ENCODE measurements at places on chromosomes 4 and X.

GRCh38 chrX:11462136-11462535 lies 168.9 kb downstream of the AMELX start:
- no peak for DNase-seq

DNA sequence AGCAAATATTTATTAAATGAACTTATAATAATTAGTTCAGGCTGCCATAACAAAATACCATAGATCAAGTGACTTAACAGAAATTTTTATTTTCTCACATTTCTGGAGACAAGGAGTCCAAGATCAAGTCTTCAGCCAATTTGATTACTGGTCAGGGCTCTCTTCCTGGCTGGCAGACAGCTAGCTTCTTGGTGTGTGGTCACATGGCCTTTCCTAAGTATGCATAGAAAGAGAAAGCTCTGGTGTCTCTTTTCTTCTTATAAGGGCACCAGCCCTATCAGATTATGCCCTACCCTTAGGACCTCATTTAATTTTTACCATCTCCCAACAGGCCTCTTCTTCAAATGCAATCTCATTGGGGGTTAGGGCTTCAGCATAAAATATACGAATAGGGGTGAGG lies 438.5 kb upstream of the INTU start:
- DNase-seq = no peak

DNA sequence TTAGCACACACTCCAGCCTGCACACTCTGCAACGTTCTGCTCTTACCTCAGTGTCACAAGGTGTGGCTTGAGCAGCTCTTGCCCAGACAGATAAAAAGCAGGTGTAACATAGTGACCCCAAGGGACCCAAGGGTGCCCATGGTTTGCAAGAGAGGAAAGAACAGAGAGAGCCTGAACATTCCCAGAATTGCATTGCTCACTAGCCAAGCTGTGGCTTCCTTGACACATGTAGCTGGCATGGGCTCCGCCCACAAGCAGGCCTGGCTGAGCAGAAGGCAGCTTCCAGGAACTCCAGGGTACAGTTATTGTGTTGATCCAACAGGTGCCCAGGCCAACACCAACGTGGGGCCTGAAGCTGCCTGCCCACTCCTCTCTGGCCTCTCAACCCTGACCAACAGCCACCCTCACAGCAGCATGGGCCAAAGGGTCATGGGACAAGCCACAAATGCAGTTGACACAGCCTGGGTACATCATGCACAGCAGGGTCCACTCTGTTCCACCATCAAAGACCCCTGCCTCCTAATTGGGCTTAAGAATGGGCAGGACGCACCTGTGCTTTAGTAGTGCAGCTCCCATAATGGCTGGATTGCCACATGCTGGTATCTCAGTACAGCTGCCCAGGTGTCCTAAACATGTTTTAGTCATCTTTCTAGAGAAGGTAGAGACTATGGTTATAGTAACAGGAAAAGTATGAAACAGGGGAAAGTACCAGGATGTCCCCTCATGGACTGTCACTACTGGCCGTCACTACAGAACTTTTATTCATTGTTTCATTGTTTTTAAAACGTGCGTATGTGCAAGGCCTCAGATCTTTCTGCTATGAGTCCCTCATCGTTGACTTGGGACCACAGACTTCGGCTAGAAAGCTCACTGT lies 73.7 kb upstream of the ACSL1 start:
- no peak for DNase-seq

DNA sequence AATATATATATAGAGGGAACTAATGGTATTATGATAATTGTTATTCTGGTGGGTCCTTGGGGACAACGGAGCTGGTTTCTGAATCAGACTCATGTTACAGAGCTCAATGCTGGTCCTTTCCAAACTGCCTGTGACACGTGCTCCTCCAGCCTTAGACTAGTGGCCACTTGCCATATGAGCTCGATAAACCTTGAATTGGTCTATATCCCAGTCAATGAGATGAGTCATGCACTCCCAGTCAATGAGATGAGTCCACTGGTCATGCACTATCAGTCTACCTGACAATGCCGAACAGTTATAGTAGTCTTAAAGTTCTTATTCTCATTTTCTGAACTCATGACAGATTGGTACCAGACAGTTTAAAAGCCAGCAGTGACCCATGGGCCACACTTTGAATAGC lies 325.2 kb downstream of the LDB2 start:
- DNase-seq = no peak

- no peak for DNase-seq
These were observed 215.5 kb upstream of the VEGFC start for GRCh38 chr4:177008071-177008835.

DNA sequence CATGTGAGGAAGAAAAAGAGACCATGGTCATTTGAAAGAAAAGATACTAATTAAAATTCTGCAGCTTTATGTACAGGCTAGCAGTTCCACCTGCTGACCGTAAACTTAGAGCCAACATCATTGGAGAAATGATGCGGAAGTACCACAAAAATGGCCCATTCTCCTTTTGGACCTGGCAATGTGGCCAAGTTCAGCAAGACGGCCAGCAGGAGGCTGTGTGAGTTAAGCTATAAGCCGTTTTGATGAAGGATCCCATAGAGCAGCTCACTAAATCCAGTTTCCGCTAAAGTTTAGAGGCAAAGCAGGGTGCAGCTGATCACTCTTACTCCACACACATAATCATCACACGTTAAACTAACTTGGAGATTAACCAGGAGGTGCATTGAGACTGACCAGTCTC lies 133.8 kb downstream of the LDB2 start:
- no peak for DNase-seq

DNA sequence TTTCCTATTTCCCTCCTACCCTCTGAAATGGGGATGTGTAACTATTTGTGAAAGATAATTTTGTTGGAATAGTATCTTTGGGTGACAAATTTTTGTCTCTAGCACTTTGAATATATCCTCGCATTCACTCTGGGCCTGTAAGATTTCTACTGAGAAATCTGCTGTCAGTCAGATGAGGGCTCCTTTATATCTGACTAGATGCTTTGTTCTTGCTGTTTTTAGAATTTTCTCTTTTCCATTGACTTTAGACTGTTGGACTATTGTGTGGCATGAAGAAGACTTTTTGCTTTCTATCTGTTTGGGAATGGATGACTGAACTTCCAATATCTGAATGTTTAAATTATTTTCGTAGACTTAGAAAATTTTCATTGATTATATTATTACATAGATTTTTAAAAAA lies 54.2 kb upstream of the GRID2 start:
- no peak for DNase-seq

- no peak for DNase-seq
These were observed 50.9 kb downstream of the CFAP299 start for GRCh38 chr4:80386281-80386886.

DNA sequence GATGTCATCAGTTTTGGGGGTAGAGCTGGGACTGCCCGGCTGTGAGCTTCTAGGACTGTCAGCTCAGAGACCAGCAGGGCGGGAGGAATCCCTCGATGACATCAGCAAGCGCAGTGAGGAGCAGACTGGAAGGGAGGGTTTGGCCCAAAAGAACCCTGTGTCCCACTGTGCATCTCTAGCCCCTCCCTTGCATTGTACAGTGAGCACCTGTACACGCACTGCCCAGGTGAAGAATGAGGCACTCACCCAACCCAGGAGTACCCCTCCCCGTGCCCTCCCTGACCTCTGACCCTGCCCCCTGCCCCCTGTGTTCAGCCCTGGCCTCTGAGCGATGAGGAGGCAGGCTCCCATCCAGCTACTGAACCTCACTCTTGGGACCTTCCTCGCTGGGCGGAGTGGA lies 92.9 kb downstream of the HMX1 start:
- DNase-seq = no peak

Data from activated CD8-positive, alpha-beta memory T cell treated with anti-CD3 and anti-CD28 coated beads for 1 hour (primary cell).